ENCODE measurements at places on chromosomes 16 and 17.

GRCh38 chr16:10868596-10869469 lies 8.2 kb upstream of the CIITA start:
- no peak for DNase-seq

DNA sequence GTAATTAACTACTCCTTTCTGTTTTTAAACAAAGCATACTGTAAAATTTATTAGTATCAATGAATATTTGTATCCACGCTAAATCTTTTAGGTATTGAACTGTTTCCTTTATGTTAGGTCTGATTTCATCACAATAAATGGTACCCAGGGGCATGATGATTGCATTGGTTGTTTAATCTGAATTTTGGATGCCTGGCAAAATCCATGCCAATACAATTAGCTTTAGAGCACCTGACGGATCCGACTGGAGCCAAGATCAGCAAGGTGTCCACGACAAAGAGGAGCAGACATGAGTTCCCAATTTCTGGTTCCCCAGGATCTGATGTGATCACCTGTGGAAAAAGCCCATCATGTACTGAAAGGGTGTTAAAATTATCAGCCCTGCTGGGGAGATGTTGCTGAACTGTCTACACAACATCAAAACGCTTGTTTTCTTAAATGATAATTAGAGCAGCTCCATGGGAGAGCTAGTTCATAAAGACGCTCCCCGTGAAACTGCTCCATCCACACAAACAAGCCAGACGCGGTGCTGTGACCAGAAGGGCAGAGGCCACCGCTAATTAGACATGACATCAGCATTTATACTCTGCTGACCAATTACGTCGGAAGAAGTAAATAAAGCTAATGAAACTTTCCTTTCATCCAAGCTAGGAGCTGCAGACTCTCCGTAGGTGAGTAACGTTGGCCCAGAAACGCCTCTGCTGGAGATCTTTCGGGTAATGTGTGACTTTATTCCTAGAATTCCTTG lies 151.7 kb downstream of the CPPED1 start:
- no peak for DNase-seq

DNA sequence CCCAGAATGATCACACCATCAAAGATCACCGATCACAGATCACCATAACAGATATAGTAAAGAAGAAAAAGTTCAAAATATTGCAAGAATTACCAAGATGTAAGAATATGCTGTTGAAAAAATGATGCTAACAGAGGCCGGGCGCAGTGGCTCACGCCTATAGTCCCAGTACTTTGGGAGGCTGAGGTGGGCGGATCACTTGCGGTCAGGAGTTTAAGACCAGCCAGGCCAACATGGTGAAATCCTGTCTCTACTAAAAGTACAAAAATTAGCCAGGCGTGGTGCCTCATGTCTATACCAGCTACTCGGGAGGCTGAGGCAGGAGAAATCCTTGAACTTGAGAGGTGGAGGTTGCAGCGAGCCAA lies 53.2 kb downstream of the CPPED1 start:
- DNase-seq = no peak

DNA sequence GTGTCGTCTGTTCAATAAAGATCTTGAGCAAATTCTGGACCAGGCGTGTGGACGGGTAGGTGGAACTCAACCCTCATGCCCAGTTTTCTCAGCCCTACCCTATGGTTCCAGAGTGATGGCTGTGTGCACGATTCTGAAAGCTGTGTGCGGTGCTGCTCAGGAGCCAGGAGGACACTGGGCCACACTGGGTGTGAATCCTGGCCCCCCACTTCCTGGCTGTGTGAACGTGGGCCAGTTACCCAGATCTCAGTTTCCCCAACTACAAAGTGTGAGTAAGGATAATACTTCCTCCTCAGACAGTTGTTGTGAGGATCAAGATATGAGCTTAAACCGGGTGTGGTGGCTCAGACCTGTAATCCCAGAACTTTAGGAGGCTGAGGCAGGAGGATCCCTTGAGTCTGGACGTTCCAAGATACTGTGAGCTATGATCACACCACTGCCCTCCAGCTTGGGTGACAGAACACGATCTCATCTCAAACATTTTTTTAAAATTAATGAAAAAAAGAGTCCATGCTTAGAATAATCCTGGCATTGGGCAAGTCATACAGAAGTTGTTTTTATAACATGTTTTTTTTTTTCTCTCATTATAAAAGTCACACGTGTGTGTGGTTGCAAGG lies 14.7 kb upstream of the MPRIP start:
- DNase-seq = no peak

- no peak for DNase-seq
Observed at GRCh38 chr16:2954656-2955381, 9.3 kb upstream of the KREMEN2 start.

GRCh38 chr17:72811976-72812687 lies 280.4 kb downstream of the SLC39A11 start:
- DNase-seq = no peak

GRCh38 chr17:76834870-76835269 lies 33.3 kb upstream of the MGAT5B start:
- no peak for DNase-seq

DNA sequence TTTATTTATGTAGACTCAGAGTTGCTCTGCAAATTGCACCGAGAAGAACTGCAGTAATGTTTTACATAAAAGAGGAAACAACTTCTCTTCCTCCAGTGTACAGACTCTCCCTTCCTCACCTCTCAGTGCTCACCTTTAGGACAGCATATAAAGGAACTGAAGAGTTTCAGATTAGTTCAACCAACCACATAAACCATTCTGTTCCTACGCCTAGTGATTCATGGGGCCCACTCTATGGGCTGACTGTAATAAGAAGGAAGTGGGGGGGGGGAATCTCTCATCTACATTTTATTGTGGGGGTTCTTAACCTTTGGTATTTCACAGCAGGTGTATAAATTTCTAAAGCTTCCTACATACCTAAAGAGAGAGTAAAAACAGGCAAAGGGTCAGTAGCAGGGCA lies 18.3 kb downstream of the ZSWIM7 start:
- no peak for DNase-seq

- DNase-seq = no peak
Observed at GRCh38 chr17:4676791-4677190, 27.1 kb downstream of the PELP1 start.

DNA sequence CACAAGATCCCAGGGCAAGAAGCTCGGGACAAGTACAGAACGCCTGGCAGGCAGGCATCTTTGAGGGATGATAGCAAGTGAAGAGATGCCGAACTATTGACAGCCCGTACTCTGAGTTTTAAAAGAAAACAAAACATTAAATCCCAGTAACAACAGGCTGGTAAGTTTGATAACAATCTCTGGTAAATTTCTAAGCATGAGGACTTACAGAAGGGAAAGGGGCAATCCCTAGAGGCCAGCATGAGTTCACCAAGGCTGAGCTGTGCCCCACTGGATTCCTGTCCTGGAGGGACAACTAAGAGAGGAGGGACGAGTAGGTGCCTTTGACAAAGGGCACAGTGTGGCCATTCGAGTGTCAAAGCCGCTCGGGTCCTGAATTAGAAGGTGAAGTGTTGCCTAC lies 26.2 kb downstream of the CCDC182 start:
- no peak for DNase-seq

DNA sequence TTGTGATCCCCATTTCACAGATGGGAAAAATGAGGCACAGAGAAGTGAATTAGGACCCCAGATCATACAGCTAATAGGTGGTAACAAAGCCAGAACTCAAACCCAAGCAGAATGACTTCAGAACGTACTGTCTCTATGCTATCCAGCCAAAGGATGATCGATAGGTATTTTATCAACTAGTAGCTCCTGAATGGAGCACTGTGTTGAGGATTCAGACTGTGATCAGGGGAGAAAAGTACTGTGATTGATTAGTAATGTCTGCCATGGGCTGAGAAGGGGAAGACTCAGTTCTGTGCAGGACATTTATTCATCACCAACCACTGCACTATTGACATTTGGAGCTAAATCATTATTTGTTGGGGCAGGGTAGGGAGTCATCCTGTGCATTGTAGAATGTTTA lies 38.7 kb downstream of the CACNG4 start:
- DNase-seq = no peak

DNA sequence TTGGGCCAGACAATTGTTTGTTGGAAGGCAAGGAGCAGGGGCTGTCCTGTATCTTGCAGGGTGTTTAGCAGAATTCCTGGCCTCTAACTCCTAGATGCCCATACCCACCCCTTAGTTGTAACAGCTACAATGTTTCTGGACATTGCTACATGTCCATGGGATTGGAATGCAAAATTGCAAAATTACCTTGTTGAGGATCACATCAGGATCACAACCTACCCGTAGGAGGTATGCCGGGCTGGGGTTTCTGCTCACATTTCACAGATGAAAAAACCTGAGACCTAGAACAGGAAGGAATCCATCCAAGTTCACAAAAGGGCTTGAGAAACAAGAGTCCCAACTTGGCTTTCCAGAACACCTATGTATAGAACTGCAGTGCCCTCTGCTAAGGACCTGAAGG lies 22.7 kb downstream of the NOG start:
- no peak for DNase-seq

GRCh38 chr16:67663877-67664222 lies 2.7 kb downstream of the ENKD1 start:
- no peak for DNase-seq

- DNase-seq = no peak
Observed at GRCh38 chr16:58500430-58501241, 693 bp downstream of the NDRG4 start.

DNA sequence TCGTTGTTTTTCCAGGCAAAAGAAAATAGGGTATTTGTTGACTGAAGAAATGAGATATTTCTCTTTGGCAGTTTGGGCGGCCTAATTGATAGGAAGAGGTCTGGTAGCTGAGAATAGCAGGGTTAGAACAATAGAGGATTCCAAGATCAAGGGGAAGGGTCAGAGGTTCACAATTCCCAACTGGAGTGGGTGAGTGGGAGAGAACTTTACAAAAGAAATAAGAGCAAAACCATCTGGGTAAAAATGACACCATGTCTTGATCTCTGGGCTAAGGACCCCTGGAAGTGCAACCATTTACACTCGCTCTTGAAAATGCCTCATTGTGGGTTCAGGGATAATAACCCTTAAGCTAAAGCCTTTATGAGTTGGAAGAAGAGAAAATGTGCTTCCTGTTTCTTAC lies 180.5 kb downstream of the CDH13 start:
- DNase-seq = no peak

GRCh38 chr16:2734844-2735515 lies 15.0 kb upstream of the PRSS27 start:
- DNase-seq = no peak

- DNase-seq = no peak
Observed at GRCh38 chr16:15947983-15948509, 1.4 kb upstream of the ABCC1 start.

GRCh38 chr16:75085556-75085955 lies 31.0 kb downstream of the LDHD start:
- DNase-seq = no peak

DNA sequence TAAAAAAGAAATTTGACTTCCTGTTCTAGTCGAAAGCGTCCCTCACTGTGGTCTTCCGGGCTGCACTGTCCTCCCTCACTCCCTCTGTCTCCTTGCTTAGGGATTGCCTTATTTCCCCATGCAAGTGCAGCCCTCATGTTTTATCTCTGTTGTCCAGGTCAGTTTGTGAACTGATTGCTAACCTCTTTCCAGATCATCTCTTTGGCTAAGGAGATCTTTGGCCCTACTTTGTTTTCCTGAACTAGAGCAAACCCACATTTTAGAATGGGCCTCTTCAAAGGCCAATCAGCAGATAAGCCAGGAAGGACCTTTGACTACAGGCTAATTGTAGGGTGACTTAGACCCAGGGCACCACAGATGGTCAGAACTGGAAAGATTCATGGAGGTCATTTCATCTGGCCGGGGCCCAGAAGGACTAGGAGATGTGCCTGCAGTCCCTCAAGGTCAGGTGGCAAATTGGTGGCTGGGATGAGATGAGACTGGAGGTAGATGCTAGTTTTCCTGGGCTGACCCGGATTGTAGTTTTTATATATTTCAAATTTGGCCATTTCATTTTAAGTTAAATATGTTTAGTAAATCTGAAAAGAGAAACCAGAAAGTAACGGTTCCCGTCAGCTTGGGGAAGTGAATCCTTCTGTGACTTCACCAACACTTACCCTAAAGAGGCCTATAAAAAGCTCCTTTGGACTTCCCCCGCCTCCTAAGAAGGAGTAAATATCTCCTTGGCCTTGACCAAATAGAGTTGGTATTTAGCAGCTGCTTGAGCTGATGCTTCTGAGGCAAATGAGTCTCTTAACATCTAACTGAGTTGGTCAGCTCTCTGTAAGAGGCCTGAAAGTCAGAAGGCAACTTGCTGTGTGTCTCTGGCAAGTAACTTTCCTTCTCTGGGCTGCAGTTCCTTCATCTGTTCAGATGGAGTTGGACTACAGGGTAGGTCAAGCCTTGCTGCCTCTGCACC lies 6.2 kb upstream of the SLC25A19 start:
- peak; percentile 13 for DNase-seq

DNA sequence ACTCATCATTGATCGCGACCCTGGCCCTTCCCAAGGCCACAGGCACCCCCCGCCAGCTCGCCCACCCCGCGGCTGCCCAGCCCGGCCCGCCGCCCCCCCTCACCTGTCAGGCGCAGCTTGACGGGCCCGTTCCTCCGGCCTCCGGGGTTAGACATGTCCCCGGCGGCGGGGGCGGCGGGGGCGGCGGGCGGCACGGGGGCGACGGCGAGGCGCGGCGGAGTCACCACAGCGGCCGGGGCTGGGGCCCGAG lies 456 bp downstream of the SMURF2 start:
- no peak for DNase-seq

- DNase-seq = no peak
Observed at GRCh38 chr17:73638556-73638955, 5.7 kb downstream of the SDK2 start.

GRCh38 chr16:81630635-81631031 lies 148.5 kb upstream of the PLCG2 start:
- DNase-seq = no peak

Data from activated CD4-positive, alpha-beta T cell treated with anti-CD3 and anti-CD28 coated beads for 24 hours (primary cell).